ENCODE measurements at places on chromosomes 5 and 9. TPM values are rescaled to one million over a fixed set of nuclear protein-coding genes. Genes with fewer than 3 reads are reported as not detected.

Gene HAVCR1
- 27.7 TPM for total RNA-seq

Gene SPINK13
- 0.40 TPM for total RNA-seq

GRCh38 chr5:124678922-124679519 is 67.4 kb downstream of the ZNF608 start:
- peaks cover 6% of the 10 kb centered on the region for H3K4me1 ChIP-seq
- DNase-seq, result no peak
- H3K27me3 ChIP-seq, result no peaks in the 10 kb centered on the region
- H3K36me3 ChIP-seq, result no peaks in the 10 kb centered on the region
- H3K27ac ChIP-seq, result no peak overlapping the region

DNA sequence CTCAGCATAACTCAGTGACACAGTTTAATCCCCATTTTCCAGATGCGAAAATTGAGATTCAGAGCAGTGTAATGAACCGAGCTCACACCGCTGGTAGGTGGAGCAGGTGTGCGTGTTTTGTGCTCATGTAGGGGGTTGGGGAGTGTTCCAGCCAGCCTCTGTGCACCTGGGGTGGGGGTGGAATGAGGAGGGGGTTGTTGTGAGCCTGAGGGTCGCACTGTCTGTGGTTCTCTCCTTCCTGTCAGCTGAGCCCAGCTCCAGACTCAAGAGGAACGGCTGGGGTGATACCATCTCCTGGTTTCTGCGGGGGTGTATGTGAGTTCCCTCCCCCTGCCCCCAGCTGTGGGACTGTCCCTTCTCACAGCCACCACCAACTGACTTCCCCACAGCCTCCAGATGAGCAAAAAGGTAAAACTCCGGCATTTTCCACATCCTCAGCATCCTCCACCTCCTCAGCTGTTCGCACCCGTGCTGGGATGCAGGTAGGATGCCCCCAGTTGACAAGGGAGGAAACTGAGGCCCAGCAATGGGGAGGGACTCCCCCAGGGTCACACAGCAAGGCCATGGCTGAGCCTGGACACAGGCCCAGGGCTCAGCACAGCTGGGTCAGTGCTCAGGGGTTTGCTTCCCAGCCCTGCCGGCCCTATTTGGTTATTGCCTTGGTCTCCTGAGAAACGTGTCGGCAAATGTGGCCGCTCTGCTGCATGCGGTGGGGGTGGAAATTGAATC is 2.1 kb downstream of the SH2D3C start:
- H3K27ac ChIP-seq, result peak overlapping the region; percentile 5
- no peaks in the 10 kb centered on the region for H3K36me3 ChIP-seq
- H3K4me1 ChIP-seq, result no peaks in the 10 kb centered on the region
- DNase-seq, result peak; percentile 52

- no peaks in the 10 kb centered on the region for H3K36me3 ChIP-seq
- no peak overlapping the region for H3K4me3 ChIP-seq
- no peak overlapping the region for H3K27ac ChIP-seq
Measured at GRCh38 chr5:139845846-139846681, 50.5 kb downstream of the PSD2 start.

Gene BAAT
- not detected for total RNA-seq

DNA sequence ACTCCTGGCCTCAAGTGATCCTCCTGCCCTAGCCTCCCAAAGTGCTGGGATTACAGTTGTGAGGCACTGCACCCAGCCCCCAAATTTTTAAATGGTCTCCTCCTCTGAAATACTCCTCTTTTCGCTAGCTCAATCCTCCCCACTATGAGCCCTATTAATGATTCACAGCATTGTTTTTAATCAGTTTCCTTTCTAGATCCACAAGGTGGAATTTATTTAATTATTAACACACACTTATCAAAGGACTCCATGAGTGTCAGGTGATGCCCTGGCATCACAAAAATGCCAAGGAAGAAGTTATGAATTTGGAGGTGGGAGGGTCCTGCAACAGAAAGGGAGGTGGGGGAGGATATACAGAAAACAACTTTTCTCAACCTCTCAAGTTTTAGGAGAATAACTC is 806.5 kb downstream of the PRELID2 start:
- H3K4me3 ChIP-seq, result no peak overlapping the region
- H3K4me1 ChIP-seq, result no peaks in the 10 kb centered on the region
- no peak overlapping the region for H3K27ac ChIP-seq
- no peak for DNase-seq
- no peaks in the 10 kb centered on the region for H3K36me3 ChIP-seq
